CD4-positive, CD25-positive, alpha-beta regulatory T cell (primary cell): ENCODE measurements at places on chromosomes 1 and 21.
A peak's percentile ranks its signal among the peaks of the same experiment; 100 is the strongest.

GRCh38 chr1:200674838-200675587, 5.3 kb upstream of the DDX59 start:
- DNase-seq, result no peak

- no peak for DNase-seq
These were observed 371 bp downstream of the ZMPSTE24 start for GRCh38 chr1:40258445-40258769.

GRCh38 chr1:222919478-222919865, 104.6 kb downstream of the DISP1 start:
- DNase-seq, result no peak

- DNase-seq, result no peak
These were observed 32.3 kb upstream of the ETS2 start for GRCh38 chr21:38773099-38774061.

GRCh38 chr1:2555634-2556276, 416 bp upstream of the TNFRSF14 start:
- DNase-seq, result peak; percentile 88

- no peak for DNase-seq
These were observed 38.9 kb downstream of the FAM163A start for GRCh38 chr1:179781962-179782361.
